Mesenteric fat pad (tissue), 1 donor: ENCODE measurements at places on chromosomes 13 and 19.

- no peak for DNase-seq
Measured at GRCh38 chr13:100646030-100646673, 28.4 kb downstream of the TMTC4 start.

GRCh38 chr13:31538067-31539042 is 201.0 kb upstream of the RXFP2 start:
- DNase-seq: no peak

GRCh38 chr13:58531614-58532013 is 900.1 kb downstream of the PCDH17 start:
- no peak for DNase-seq

DNA sequence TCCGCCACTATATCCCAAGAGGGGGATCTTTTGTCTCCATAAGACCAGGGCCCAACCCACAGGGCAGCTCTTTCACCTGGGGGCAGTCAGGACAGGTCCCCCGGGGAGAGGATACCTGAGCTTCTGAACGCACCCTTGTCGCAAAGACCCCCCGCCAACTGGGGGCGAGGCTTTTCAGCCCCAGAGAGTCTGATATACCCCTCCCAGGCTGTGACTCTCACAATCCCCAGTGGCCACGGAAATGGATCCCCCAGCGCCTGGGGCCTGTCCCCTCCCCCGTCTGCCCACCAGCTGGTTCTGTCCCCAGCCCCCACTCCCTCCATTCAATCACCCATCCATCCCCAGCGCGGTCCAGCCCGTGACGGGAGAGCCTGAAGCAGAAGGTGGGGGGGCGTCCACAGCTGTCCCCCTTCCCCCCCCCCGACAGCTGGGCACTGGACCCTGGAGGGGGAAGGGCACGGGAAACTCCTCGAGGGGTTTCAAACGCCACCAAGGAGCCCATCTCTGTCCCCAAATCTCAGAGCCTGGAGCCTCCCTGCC is 823 bp downstream of the DOCK6 start:
- no peak for DNase-seq

DNA sequence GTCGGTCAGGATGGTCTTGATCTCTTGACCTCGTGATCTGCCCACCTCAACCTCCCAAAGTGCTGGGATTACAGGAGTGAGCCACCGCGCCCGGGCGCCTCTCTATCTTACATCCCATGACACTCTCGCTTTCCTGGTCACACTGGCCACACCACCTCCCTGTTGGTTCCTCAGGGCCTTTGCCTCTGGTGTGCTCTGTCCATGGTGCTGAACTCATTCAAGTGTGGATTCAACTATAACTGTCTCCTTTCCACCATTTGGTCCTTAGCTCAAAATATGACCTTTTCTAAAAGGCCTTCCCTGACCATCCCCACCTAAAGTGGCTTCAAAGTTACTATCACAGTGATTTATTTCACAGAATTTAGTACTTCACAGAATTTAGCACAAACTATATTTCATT is 3.7 kb upstream of the SMIM17 start:
- DNase-seq: no peak

DNA sequence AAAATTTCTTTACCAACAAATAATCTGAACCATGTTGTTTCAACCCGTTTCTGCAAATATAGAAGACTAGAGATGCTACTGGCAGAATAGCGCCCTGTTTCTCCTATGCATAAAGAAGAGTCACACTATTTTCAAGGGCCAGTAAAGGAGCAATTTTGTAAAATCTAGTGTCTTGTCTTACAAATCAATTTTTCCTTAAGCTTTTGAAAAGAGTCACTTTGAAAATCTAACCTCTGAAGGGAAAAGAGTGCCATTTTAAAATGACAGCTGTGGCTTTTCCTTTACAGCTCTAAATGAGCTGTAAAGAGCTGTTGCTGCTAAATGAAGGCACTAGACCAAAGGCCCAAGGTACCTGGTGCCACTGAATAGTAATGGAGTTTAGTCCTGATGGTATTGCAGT is 16.9 kb upstream of the GTF2F2 start:
- DNase-seq: no peak
